ENCODE measurements at places on chromosomes 7 and 10.

DNA sequence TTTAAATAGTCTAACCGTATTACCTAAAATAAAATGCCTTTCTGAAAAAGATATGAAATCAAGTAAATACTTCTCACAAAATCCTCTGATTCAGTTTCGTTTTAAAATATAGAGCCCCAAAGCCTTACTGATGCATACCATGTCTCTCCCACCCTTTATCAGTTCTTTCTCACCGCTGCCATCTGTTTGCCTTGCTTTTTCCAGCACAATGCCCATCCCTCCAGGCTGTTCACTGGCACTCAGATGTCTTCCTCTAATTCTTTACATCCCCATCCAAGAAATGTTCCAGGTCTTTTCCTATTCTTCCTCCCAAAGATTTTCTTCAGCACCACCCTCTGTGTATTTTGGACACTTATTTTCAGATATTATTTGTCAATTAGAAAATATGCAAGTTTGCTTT lies 116.5 kb upstream of the LRRN3 start:
- DNase-seq: no peak

DNA sequence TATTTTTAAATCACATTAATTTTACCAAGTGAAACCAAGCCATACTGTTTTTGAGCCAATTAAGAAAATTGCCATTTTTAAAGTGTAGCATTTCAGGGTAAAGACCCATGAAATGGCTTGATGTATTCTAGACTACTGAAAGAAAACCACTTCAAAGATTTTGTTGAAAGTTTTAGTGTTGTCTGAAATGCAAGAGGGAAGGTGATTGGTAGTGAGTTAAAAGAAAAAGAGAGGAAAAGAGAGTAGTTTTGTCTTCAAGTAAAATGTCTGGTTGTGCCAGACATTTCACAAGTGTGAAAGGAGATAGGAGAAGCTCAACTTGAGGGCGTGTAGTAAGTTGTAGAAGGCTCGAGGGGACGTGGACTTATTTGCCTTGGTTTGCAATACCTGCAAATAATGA lies 41.6 kb downstream of the CALML5 start:
- DNase-seq: no peak

GRCh38 chr10:8278099-8278498 lies 223.6 kb downstream of the GATA3 start:
- DNase-seq: no peak

GRCh38 chr7:44914992-44915607 lies 29.8 kb upstream of the PURB start:
- peak; percentile 39 for DNase-seq

- DNase-seq: no peak
Measured at GRCh38 chr10:70355051-70356021, 27.1 kb downstream of the LRRC20 start.

- DNase-seq: no peak
Measured at GRCh38 chr7:15628876-15629275, 57.6 kb downstream of the MEOX2 start.

DNA sequence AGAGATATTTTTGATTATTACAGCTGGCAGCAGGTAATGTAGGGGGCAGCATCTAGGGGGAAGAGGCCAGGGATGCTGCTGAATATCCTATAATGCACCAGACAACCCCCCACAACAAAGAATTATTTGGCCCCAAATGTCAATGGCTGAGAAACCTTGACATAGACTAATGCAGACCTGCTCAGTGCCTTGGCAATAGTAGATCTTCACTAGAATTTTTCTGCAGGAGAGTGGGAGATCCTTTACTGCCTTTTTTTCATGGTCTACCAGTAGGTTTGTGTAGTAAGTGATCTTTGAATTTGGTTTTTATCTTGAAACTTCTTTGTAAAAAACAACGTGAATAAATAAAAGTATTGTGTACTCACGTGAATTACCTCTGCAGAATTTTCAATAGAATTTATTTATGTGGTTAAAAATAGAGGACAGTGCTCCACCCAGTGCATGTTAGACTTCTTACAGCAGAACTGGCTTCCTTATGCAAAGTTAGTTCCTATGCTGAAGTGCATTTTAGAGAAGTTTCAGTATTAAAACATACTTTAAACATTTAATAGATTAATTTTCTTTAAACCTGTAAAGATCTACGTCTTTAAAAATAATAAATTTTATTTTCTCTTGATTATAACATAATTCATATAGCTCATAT lies 199.6 kb upstream of the HDAC9 start:
- no peak for DNase-seq

DNA sequence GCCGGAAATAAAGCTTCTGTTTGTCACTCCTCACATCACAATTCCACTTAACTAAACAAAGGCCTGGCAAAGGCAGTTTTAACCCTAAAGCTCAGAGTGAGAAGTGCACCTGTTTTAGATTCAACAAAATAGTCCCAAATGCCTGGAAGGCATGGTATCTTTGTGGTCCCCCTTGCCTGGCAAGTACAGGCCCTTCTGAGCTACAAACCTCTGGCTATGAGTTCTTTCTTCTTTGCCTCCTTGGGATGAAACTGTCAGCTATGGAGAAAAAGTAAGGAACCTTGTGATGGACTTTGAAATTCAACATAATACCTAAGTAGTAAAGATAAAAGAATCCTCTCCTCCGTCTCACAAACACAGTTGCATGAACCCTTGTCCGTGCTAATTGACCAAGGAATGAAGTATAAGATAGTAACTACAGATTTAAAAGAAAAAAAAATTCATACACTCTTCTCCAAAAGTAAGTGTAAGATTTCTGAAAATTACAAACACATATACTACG lies 244.5 kb upstream of the ETV1 start:
- DNase-seq: no peak

GRCh38 chr7:100215895-100216294 lies 3.9 kb upstream of the PVRIG start:
- DNase-seq: no peak

GRCh38 chr7:97138830-97139229 lies 21.3 kb downstream of the SDHAF3 start:
- DNase-seq: no peak

DNA sequence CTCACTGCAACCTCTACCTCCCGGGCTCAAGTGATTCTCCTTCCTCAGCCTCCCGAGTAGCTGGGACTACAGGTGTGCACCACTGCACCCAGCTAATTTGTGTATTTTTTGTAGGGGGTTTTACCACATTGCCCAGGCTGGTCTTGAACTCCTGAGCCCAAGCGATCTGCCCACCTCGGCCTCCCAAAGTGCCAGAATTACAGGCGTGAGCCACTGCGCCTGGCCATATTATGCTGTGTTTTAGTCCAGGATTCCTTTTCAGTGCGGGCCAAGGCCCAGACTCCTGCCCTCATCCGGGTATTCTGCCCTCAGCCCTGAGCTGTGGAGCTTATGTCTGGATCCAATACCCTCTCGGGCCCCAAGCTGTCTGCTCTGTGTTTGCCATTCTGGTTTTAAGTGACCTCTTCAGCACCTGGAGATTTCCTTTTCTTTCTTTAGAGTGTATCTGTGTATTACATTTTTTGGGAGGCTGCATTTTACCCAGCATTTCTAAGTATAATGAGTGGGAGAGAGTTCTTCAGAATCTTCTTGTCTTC lies 114.9 kb downstream of the BUB3 start:
- no peak for DNase-seq

GRCh38 chr7:64078699-64078994 lies 33.4 kb downstream of the ZNF727 start:
- no peak for DNase-seq

DNA sequence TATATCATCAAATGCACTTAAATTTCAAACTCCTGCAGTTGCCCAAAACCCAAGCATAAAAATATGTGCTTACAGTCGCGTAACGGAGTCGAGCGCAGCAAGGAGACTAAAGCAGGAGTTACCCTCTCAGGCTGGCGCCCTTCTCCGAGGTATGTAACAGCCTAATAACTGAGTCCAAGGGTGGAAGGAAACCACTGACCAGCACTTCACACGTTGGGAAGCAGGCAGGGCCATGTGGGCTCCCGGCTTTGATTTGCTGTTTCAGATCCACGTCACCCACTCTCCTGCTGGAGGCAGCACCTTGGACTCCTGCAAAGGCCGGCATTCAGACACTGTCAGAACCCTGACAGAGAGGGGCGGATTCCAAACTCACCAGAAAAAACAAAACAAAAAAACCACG lies 123.8 kb downstream of the DIP2C start:
- DNase-seq: no peak

DNA sequence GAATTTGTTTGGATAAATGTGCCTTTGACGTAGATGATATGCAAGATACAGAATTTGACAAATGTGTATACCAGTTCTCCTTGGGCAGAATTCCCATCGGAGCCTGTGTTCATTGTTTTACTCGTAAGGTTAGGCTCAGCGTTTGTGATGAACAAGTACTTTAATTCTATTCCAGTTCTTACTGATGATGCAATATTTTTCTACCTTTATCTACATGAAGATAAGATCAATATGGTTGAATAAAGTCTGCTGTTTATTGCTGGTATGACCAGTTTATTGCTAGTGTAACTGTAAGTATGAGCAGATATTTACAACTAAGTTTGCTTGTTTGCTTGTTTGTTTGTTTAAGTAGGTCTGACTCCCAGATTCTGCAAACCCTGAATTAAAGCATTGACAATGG lies 145.4 kb upstream of the ADARB2 start:
- DNase-seq: no peak

GRCh38 chr7:102264367-102264891 lies 22.2 kb upstream of the SH2B2 start:
- no peak for DNase-seq

DNA sequence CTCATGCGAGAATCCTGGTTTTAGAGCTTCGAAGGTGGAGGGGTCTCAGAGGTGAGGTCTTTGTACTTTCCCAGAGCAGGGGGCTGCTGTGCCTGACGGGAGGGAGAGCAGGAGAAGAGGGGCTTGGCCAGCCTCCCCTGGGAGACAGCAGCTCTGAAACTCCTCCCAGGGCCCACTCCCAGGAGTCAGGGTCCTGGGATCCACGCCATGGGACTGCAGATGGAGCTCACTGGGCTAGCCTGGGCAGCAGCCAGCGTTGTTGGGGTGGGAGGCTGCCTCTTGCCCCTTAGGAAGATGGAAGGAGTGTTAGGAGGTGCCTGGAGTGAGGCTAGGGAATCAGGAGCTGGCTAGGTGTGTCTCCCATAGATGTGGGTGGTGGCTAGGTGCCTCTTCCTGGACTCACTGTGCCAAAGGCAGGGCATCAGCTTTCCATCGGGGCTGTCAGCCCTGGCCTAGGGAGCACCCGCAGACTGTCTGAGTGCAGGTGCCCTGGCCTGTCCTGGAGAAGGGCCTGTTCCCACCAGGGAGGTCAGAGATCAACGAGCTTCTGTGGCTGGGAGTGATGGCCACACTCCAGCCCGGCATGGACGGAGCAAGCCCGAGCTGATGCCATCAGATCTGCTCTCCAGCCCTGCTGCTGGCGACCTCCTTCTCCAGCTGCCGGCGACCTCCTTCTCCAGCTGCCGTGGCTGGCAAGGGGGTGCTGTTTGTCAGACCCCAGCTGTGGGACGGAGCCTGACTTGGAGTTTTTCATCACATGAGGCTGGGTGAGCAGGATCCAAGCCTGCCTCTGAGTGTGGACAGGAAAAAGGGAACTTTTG lies 111.3 kb downstream of the PTPN20 start:
- DNase-seq: no peak

DNA sequence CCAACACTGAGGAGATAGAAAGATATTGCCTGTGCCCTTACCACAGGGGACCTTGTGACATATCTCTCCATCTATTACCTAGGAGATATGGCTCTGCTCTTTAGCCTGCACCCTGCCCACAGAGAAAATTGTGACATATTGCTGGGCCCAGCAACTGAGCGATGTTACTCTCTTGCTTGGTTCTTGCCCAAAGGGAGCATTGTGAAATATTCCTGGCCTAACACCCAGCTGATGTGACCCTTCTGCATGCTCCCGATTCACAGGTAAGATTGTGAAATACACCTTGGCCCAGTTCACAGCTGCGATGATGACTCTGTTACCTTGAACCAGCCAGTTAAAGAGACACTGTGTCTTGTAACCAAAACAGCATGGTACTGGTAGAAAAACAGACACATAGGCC lies 37.2 kb upstream of the ZNF107 start:
- DNase-seq: no peak

DNA sequence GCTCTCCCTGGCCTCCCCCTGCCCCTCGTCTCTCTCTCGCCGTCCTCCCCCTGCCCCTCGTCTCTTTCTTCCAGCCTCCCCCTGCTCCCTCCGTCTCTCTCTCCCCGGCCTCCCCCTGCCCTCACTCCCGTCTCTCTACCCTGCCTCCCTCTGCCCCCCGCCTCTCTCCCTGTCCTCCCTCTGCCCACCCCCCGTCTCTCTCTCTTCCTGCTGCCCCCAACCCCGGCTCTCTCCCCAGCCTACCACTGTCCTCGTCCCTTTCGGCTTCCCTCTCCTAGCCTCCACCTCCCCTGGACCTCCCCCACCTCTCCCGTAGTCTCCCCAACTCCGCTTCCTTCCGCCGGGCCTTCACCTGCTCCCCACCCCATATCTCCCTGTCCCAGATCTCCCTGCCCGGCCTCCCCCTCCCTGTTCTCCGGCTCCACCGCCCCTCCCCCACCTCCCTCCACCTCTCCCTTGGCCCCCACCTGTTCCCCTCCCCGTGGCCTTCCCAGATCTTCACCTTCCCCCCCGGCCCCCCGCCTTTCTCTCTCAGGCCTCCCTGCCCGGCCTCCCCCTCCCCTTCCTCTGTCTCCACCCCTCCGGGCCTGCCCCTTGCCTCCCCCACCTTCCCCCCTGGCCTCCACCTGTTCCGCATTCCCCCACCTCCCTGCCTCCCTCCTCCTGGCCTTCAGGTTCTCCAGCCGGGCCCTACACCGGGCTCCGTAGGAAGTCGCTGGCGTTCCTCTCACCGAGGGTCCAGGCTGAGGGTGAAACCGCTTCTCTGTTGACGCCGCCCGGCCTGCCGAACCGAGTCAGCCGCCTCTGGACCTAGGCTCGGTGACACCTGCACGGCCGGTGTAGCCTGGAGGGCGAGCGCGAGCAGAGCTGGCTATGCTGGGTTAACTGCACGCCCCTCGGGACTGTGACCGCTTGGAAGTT lies 1.2 kb downstream of the GET4 start:
- DNase-seq: no peak

DNA sequence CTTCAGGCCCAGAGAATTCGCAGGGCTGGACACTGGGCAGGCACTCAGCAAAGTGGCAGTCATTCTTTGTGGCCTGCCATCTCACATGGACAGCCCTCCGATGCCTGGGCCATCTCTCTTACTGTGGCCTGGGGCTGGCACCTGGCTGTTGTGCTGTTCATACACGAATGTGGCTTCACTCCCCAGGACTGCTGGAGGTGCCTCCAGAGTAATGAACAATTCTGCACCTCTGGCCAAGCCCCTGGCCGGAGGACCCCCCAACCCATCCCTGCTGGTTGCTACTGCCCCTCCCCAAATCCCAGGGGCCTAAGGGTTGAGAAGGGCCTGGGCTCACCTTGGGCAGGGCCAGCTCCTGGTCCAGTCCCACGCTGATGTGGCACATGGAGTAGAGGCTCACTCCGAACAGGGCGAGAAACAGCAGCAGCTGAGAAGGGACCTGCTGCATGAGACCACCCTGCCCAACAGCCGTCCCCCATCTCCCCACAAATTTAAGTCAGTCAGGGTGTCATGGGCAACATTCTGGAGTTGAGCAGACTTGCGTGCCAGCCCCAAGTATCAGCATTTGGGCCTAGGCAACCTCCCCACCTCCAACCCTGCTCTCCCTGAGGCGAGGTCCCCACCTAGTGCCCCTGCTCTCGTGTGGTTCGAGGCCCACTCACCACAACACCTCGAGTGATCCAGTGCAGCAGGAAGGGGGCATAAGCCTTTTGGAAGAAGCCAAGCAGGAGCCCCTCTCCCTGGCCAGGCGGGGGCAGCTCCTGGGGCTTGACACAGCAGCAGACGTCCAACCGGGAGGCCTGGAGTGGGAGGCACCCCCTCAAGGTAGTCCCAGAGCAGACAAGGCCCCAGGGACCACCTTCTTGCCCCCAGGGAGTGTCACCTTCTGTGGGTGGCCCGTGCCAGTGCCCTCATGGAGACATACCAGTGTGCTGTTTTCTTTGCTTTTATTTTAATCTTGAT lies 9.4 kb downstream of the NPC1L1 start:
- DNase-seq: no peak
